Lung (tissue), 17 donors: ENCODE measurements at places on chromosomes 1 and 21. TPM values are rescaled to one million over a fixed set of nuclear protein-coding genes. Genes with fewer than 3 reads are reported as not detected.

- H3K27ac ChIP-seq: no peak overlapping the region
- peaks cover 33% of the 10 kb centered on the region for H3K27me3 ChIP-seq
- no peak overlapping the region for H3K4me3 ChIP-seq
- H3K4me1 ChIP-seq: peaks cover 10% of the 10 kb centered on the region
Measured at GRCh38 chr21:44932408-44933181, 7.2 kb upstream of the SLX9 start.

- peaks cover 3% of the 10 kb centered on the region for H3K27me3 ChIP-seq
- DNase-seq: peak; percentile 61
- no peak overlapping the region for H3K27ac ChIP-seq
- H3K4me3 ChIP-seq: no peak overlapping the region
Measured at GRCh38 chr1:234111458-234112142, 207.1 kb downstream of the SLC35F3 start.

TMEM200B gene
- total RNA-seq: 6.0 TPM

FMO3 gene
- 5.0 TPM for total RNA-seq

DNA sequence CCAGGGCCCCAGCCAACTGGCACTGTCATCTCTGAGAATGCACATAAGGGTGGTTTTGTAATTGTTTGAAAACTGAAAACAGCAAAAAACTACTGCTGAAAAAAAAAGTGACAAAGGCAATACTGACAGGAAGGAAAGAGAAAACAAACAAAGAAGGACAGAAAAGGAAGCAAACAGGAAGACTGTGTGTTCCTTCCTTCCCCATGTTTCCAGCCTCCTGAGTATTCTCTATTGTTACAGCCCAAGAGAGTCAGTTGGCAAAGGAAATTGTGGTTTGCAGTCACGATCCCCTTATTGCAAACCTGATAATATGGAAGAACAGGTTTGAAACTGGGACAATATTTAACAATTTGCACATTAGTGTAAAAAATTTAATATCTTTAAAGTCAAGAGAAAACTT is 1177.6 kb downstream of the PLA2G4A start:
- no peak for DNase-seq
- no peaks in the 10 kb centered on the region for H3K36me3 ChIP-seq
- H3K4me1 ChIP-seq: no peaks in the 10 kb centered on the region
- H3K4me3 ChIP-seq: no peak overlapping the region
- no peaks in the 10 kb centered on the region for H3K27me3 ChIP-seq
- H3K27ac ChIP-seq: no peak overlapping the region

GRCh38 chr1:8708259-8708658 is 109.2 kb downstream of the RERE start:
- no peak overlapping the region for H3K4me3 ChIP-seq
- no peaks in the 10 kb centered on the region for H3K36me3 ChIP-seq
- no peak for DNase-seq
- H3K27ac ChIP-seq: no peak overlapping the region

GRCh38 chr1:30283199-30283962 is 440.0 kb downstream of the MATN1 start:
- no peak for DNase-seq
- H3K36me3 ChIP-seq: no peaks in the 10 kb centered on the region
- no peaks in the 10 kb centered on the region for H3K4me1 ChIP-seq
- H3K27ac ChIP-seq: no peak overlapping the region
- no peak overlapping the region for H3K4me3 ChIP-seq

TCEA3 gene
- 33.3 TPM for total RNA-seq

- H3K27me3 ChIP-seq: no peaks in the 10 kb centered on the region
- peaks cover 8% of the 10 kb centered on the region for H3K36me3 ChIP-seq
- H3K4me3 ChIP-seq: no peak overlapping the region
Measured at GRCh38 chr1:88877911-88878310, 13.5 kb downstream of the GTF2B start.

DNA sequence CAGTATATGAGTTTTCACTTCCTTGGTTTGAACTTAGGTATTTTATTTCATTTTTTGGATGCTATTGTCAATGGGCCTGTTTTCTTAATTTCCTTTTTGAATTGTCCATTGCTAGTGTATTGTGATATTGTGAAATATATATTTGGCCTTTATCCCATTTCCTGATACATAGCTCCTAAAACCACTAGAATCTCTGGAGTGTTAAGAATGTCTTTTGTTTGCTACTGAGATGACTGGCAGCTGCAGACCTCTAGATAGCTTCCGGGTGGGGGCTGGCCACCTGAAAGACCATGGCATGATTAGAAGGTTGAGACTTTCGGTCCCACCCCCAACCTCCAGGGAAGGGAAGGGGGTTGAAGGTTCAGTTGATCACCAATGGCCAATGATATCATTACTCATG is 245.4 kb downstream of the KCNJ6 start:
- H3K4me1 ChIP-seq: no peaks in the 10 kb centered on the region
- no peaks in the 10 kb centered on the region for H3K36me3 ChIP-seq
- H3K4me3 ChIP-seq: no peak overlapping the region
- no peak overlapping the region for H3K27ac ChIP-seq

DNA sequence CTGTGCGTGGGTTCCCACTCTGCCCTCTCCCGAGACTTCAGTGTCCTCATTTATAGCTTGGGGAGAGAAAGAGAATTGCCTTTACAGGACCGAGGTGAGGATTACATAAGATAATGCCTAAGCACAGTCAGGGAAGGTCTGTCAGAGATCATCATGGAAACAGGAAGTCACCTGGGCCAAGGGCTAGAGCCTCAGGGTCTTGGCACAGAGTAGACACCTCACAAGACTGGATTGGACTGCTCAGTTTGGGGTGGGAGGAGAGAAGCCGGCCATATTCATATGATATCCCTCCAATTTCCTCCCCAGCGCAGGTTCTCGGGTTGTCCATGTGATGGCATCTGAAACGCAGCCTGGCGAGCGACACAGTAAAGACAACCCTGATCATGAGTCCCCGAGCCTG is 3.8 kb downstream of the CNR2 start:
- H3K4me1 ChIP-seq: no peaks in the 10 kb centered on the region
- H3K27me3 ChIP-seq: peaks cover 10% of the 10 kb centered on the region
- H3K36me3 ChIP-seq: no peaks in the 10 kb centered on the region
- H3K27ac ChIP-seq: no peak overlapping the region

DNA sequence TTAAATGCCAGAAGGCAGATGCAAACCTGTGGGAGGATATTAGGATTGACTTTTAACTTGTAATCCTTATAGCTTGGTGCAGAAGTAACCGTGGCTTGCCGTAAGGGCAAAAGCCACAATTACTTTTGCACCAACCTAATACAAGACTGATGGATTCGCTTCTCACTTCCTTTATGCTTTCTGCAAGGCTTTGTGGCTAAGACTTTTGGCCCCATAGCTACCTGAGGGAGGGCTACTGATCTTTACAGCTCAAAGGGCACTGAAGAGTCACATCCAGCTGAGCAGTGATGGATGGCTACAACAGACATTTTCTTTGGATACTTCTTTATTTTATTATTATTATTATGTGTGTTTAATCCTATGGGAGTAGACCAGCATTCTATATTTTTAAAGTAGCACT is 140.4 kb downstream of the ST6GALNAC5 start:
- H3K4me1 ChIP-seq: no peaks in the 10 kb centered on the region
- no peak for DNase-seq
- no peaks in the 10 kb centered on the region for H3K36me3 ChIP-seq

DNA sequence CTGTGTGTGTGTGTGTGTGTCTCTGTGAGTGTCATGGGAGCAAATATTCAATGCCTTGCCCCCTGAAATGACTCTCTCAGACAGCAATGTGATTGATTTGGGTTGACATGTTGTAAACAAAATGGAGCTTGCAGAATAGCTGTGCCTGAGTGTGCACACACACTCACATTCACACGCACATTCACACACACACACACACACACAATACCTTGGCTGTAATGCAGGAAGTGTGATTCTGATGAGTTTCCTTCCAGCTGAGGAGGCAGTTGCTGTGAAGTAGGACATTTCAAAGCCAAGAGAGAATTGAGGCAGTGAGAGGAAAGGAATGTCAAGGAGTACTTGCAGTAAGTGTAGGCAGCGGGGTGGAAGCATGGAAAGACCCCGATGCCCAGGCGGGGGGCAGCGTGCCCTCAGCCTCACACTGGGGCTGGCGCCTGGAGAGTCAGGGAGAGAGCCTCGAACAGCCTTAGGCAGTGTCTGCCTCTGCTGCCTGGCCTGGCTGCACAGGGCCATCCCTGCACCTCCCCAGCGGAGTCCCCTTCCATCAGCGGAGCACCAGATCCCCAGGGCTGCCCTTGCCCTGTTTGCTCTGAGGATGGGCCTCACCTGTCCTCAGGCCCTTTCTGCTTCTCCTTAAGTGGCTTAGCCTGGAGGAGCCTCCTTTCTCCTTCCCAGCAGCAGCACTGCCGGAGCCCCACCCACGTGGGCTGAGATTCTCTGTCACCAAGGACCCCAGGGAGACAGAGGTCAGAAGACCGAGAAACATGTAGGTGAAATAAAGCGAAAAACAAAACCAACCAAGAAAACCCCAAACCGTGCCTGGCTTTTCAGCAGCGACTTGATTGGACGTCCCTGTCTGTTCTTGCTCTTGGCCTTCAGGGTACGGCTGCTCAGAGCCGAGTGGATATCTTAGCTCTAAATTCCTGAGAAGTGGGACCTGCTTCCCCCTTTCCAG is 9.2 kb downstream of the VASH2 start:
- H3K36me3 ChIP-seq: peaks cover 18% of the 10 kb centered on the region
- H3K27ac ChIP-seq: no peak overlapping the region
- DNase-seq: peak; percentile 48

DNA sequence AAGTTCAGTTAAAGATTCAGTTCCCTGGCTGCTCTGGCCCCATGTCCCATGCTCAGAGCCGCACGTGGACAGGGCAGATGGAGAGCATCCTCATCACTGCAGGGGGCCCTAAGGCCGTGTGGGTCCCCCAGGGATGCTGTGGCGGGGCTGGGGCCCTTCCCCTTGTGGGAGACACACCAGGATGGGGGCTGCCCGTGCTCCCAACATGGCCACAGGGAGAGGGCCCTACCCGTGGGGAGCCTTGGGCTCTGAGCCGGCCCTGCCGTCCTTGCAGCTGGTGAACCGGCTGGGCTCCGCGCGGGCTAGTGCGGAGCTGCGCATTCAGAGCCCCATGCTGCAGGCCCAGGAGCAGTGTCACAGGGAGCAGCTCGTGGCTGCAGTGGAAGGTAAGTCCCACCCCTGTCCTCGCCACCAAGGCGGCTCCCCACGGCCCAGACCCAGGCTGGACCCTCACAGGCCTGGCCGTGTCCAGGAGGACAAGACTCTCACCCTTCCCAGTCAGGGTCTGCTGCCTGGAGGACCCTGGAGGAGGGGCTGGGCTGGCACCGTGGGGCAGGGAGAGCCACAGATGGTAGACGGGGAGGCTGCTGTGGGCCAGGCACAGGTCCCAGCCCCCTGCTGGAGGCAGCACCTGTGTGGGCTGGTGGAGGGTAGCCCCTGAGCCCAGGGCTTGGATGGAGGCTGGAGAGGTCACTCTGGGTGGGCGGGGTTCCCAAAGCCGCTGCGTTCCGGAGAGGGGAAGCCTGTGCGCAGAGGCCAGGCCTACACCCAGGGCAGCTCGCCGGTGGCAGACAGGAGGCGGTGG is 53.8 kb downstream of the TRIM11 start:
- H3K4me3 ChIP-seq: no peak overlapping the region
- DNase-seq: no peak
- H3K4me1 ChIP-seq: no peaks in the 10 kb centered on the region
- no peak overlapping the region for H3K27ac ChIP-seq

DNA sequence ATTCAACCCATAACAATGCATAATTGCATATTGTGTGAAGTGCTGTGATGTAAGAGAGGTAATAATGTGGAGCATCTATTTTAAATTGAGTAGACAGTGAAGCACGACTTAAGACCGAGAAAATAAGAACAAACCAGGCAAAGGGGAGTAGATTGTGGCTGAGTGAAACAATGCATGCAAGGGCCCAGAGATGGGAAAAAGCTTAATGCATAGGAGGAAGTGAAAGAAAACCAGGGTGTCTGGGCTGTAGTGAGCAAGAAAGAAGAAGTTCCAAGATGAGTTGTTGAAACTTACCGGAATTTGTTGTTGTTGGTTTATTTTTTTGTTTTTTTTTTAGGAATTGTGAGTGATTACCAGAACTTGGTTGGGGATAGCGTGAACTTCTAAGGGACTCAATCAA is 104.7 kb downstream of the SNX7 start:
- no peak for DNase-seq
- no peaks in the 10 kb centered on the region for H3K4me1 ChIP-seq
- H3K27ac ChIP-seq: no peak overlapping the region
- no peak overlapping the region for H3K4me3 ChIP-seq

GRCh38 chr1:38773483-38773882 is 86.1 kb downstream of the RRAGC start:
- no peak overlapping the region for H3K4me3 ChIP-seq
- no peaks in the 10 kb centered on the region for H3K27me3 ChIP-seq
- H3K27ac ChIP-seq: no peak overlapping the region
- H3K4me1 ChIP-seq: no peaks in the 10 kb centered on the region

DNA sequence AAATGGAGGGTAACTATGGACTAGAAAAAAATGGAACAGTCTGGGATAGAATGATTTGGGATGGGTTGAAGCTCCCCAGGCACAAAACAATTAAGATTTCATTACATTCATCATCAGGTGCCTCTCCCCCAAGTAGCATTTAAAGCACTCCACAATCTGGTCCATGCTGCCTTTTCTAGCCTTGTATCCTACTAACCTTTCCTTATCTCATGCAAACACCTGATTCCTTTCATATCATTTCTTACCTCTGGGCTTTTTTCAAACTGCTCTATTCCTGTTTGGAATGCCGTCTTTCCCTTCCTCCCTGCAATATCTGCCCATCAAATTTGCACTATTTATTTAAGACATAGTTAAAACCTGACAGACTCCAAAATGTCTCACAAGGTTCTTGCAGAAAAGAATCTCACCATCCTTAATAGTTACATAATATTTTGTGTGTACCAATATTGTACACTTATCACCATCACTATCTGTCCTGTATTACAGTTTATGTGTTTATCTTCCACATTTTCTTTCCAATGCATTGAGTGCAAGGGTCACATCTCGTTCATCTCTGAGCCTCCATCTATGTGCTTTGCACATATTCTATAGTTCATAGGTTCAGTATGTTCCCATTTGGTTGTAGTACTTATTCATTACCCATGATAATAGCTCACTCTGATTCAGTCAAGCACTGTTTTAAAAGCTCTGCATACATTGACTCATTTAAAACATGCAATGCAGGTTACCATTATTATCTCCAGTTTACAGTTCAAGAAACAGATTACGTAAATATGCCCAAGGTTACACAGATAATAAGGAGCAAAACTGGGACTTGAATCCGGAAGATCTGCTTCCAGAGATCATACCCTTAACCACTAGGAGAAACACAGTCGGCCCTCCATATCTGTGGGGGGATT is 16.1 kb upstream of the SHCBP1L start:
- no peaks in the 10 kb centered on the region for H3K36me3 ChIP-seq
- H3K27me3 ChIP-seq: no peaks in the 10 kb centered on the region
- no peak overlapping the region for H3K4me3 ChIP-seq

- H3K4me1 ChIP-seq: no peaks in the 10 kb centered on the region
- H3K36me3 ChIP-seq: no peaks in the 10 kb centered on the region
- no peak overlapping the region for H3K4me3 ChIP-seq
- peaks cover 4% of the 10 kb centered on the region for H3K27me3 ChIP-seq
- no peak for DNase-seq
Measured at GRCh38 chr1:50354813-50355212, 68.4 kb downstream of the DMRTA2 start.

CCDC27 gene
- total RNA-seq: not detected

GRCh38 chr1:9561429-9561828 is 22.2 kb downstream of the SLC25A33 start:
- H3K4me1 ChIP-seq: peaks cover 10% of the 10 kb centered on the region
- no peak overlapping the region for H3K27ac ChIP-seq
- H3K27me3 ChIP-seq: no peaks in the 10 kb centered on the region
- peak; percentile 95 for DNase-seq
- H3K36me3 ChIP-seq: peaks cover 5% of the 10 kb centered on the region
- no peak overlapping the region for H3K4me3 ChIP-seq
